ENCODE measurements at places on chromosomes 3 and 15.

DNA sequence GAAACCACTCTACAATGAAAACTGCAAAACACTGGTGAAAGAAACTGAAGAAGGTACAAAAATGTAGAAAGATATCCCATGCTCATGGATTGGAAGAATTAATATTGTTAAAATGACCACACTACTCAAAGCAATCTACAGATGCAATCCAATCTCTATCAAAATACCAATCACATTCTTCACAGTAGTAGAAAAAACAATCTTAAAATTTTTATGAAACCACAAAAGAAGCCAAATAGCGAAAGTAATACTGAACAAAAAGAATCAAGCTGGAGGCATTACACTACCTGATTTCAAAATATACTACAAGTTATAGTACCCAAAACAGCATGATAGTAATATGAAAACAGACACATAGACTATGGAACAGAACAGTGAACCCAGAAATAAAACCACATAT is 36.9 kb downstream of the TXNRD3 start:
- DNase-seq = no peak

DNA sequence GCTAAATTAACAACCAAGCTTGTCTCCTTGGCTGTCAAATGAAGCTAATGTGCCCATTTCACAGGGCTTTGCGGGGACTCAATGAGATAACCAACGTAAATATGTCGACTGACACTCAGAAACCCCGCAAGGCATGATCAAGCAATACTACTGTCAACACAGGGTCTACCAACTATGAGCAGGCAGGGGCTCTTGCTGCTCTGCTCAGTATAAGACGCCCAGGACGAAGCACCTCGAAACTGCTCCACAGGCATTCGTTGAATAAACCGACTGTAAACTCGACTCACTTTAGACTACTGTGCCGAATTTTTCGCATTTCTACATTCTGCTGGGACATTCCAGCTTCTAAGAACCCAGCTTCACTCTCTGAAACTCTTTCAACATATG is 55.0 kb downstream of the FEZF2 start:
- no peak for DNase-seq

DNA sequence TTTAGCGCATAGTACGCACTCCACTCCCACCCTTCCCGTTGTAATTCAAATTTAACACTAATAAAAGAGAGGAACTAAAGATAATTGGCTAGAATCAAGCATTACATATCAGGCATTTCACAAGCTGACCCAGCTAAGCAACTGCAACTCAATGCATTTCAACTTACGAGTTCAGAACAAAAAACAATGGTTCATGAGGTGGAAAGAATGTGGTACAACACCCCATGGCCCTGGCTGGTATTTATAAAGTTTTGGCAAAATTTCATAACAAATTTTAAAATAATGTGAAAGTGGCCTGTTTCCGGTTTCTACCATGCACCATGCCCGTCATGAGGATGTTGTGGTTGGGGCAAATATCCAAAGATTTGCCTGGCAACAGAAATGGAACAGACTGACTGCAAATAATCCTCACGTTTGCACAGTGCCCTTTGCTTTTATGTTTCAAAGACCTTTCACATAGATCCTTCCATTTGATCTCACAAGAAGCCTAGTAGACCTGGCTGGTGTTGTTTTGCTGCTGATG is 455.3 kb upstream of the NR2F2 start:
- DNase-seq = no peak

- DNase-seq = peak; percentile 64
Observed at GRCh38 chr3:179000144-179000543, 71.5 kb downstream of the ZMAT3 start.

DNA sequence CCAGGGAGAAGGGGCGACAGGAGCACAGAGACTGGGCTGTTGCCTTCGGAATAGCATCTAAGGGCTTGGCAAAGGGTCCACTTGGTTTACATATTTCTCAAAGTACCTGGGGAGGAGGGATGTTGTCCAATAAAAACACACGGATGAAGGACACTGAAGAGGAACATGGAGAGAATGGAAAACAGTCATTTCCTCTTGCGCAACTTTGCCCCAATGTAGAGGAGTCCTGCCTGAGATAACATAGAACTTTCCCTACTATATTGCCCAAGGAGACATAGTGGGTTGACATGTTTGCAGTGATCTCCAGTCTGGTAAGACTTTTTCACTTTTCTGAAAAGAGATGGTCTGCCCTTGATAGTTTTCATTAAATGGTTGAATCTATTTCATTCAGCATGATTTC is 468.8 kb upstream of the SUCLG2 start:
- DNase-seq = no peak

- DNase-seq = no peak
Observed at GRCh38 chr15:71373917-71374316, 258.6 kb downstream of the THSD4 start.

GRCh38 chr3:44001072-44001471 is 240.6 kb upstream of the TOPAZ1 start:
- no peak for DNase-seq

DNA sequence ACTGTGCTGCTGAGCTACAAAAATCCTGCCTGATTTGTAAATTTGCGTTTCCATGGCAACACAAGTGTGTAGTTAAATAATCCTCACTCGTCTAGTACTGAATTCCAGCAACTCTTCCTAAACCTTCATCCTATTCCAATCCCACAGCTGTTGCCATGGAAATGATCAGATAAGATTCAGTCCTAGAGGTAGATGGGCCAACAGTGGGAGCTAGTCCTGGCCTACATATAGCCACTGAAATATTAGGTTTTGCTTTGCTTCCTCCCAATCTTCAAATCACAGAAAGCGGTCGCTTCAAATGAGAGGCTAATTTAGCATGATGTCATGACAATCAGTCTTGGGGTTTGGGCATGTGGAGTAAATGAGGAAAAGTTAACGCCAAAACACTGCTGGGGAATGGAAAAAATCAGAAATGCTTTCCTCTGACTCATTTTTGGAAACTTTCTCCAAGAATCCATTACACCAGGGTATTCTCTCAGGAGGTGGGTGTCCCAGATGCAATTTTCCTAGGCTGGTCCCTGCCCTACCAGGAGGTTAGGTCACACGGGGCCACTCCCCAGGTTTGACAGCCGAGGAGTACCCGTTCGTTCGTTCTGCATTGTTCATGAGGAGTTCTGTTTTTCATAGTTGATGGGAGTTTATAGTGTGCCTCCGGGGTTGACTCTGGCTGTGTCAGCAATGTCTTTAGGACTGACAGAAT is 159.2 kb upstream of the SLCO3A1 start:
- no peak for DNase-seq

DNA sequence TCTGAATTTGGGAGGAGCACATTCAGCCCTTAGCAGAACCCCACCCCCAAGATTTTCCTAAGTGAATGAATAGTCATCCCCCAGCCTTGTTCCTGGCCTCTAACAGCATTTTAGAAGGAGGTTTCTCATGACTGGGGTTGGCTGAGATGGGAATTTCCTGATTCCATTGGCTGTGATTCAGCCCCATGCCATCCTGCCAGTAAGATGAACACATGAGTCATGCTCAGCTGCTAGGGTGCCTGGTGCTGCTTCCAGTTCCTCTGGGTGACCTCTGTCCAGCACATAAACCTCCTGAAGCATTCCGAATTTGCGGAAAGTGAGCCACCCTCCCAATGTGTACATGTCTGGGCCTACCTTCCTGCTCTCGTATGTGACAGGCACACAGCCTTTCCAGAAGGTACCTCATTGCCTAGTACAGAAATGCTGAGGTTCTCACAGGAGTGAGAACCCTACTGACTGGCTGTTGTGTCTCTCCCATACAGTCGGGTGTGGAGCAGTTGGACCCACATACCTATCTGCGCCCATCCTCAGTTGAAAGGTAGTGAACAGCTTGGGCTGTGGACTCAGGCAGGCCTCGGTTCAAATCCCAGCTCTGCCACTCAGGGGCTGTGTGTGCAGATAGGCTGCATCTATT is 91.7 kb downstream of the APBA2 start:
- no peak for DNase-seq

GRCh38 chr15:85849946-85850345 is 55.2 kb upstream of the KLHL25 start:
- DNase-seq = no peak

DNA sequence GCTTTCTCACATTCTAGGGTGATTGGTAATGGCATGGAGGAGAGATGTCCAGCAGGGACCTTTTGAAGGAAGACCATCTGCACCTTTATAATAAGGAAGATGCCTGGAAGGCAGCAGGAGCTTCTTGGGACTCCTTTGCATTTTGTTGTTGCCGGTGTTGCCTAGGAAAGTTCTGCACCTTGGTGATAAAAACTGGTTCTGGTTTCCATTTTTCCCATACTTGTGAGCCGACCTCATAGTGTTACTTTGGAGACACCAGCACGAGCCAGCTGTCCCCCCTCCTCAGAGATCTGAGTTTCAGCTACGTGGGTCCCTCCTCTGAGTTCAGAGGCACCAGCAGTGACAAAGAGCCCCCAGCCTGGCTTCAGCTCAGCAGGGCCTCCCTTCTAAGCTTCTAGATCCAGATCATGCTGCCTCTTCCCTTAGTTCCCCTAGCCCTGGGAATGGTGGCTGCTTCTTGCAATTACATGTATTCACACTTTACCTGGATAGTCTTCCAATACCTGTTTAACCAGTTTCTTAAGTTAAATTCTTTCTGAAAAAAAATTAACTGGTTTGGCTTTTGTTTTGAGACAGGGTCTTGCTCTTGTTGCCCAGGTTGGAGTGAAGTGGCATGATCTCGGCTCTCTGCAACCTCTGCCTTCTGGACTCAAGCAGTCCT is 18.0 kb upstream of the FSTL1 start:
- DNase-seq = no peak

GRCh38 chr3:98906230-98906629 is 4.7 kb upstream of the DCBLD2 start:
- DNase-seq = no peak

GRCh38 chr15:41510728-41511127 is 2.9 kb downstream of the LTK start:
- no peak for DNase-seq

DNA sequence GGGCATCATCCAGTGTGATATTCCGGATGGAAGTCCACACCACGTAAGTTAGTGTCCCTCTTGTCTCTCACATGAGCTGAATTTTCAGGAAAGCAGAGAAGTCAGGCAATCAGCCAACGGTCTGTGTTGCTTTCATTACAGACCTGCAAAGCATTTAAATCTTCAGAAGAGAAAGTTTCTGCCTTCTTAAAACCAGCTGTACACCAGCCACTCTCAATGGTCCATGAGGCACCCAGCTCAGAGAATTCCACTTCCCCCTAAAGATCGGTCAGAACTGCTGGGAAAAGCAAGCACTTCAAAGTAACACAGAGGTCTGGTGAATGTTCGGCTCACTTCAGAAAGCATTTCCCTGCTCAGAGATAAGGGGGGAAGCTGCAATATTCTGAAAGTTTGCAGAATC is 903.7 kb downstream of the EPHA3 start:
- no peak for DNase-seq

GRCh38 chr3:197027896-197028727 is 1.5 kb downstream of the MELTF start:
- no peak for DNase-seq

- peak; percentile 0 for DNase-seq
Observed at GRCh38 chr3:34956511-34956910, 682.8 kb upstream of the ARPP21 start.

DNA sequence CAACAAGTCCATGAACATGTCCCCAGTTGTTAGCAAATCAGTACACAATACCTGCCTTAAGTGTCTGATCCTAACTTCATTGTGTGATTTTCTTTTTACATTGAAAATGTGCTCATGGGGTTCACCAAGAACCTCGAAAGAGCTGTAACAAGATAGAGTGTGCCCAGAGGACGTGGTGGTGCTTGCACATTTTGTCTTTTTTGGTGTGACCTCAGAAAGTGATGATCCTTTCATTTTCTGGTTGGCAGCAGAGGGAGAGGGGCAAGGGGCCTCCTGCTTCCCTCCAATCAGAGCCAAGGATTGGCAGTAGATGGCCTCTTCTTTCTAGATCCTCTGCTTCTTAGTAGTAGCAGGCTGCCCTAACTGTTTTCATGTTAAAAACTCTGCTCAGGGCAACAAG is 176.4 kb downstream of the OPA1 start:
- DNase-seq = no peak

DNA sequence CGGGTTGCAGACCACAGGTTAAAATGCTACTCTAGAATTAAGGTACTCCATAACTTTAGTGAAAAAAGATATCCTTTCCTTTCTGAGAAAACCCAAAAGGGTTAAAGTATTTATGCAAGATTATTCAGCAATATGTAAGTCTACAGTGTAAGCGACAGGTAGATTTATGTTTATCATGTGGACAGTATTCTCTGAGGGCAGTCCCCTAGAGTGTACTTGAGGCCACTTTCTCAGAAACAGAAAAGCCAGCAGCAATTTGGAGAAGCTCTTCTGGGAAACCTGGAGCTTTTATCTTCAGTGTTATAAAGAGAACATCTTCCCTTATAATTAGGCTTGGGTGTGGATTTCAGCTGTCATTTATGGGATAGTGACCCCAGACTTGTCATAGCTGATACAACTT is 8.9 kb downstream of the ST3GAL6 start:
- no peak for DNase-seq

- no peak for DNase-seq
Observed at GRCh38 chr15:57667171-57667849, 39.2 kb upstream of the POLR2M start.

GRCh38 chr3:50365080-50365841 is 5.9 kb upstream of the TMEM115 start:
- peak; percentile 94 for DNase-seq

- no peak for DNase-seq
Observed at GRCh38 chr3:37283011-37283410, 108.6 kb upstream of the LRRFIP2 start.

GRCh38 chr3:52523386-52524257 is 10.0 kb downstream of the NT5DC2 start:
- DNase-seq = no peak

- peak; percentile 51 for DNase-seq
Observed at GRCh38 chr3:197501496-197501878, 54.3 kb downstream of the BDH1 start.

DNA sequence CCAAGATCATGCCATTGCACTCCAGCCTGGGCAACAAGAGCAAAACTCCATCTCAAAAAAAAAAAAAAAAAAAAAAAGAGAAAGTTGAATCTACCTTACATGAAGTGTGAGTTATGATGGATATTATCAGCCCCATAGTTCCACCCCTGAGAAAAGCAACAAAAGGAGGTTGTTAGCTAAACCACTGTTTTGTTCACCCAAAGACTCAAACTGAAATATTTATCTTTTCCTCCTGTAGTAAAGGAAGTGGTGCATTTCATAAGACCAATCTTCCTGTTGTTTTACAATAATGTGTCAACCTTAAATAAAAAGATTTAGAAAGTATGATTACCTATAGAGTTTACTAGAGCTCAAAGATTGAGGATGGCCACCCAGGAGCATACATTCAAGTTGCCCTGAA is 18.7 kb upstream of the TRMT10C start:
- peak; percentile 61 for DNase-seq

DNA sequence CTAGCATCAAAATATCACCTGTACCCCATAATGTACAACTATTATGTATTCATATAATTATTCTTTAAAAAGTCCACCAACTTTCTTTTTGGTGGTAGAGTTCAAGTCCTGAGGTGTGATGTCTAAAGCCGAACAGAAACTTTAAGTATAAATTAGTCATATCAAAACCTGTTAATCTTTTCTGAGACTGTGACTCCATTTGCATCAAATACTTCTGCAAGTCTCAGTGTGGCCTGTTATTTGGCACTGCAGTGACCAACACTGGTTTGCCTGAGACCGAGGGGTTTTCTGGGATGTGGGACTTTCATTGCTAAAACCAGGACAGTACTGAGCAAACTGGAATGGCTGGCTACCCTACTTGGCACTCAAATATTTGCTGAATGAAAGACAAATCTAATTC is 7.3 kb downstream of the NGLY1 start:
- DNase-seq = no peak

Measured in activated CD4-positive, alpha-beta T cell treated with anti-CD3 and anti-CD28 coated beads, Interleukin-2, amount 50 U/mL, for 16 hours (primary cell).